ENCODE measurements at places on chromosomes 3 and 15.

DNA sequence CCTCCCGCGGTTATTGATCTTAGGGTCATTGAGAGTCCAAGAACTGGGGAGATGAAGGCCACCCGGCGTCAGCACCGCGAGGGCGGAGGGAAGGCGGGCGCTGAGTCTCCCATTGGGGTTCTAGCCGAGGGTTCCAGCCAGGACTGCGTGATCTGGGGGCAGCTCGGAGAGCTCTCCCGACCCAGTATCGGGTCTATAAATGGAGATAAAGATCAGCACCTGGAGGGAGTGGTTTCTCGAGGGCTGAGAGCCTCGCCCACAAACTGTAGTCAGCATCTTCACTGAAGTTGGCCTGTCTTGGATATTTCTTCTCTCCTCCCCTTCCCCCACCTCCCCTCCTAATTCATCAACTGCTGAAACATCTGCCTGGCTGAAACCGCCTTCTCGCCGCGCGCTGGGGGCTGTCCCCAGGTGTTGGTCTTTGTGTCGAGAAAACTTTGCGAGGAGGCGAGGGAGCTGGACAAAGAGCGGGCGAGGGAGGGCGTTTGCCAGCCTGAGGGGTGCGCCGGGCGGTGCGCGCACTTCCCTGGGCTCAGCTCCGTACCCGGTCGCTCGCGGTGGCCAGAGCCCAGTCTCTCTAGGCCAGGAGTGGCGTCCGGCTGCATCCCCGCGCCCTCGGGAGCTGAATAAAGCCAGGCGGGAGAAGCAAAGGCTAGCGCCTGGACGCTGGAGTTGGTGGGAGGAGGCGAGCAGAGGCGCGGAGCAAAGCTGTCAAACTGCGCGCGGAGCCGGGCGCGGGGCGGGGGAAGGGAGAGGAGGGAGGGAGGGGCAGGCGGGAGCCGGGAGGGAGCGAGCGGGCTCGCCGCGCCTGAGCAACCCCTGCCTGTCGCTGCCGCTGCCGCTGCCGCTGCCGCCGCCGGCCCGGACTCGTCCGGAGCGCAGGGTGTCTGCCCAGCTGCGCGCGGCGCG is at the start of gene ST8SIA2:
Gene ST8SIA2, plus strand, starts transcription at position 811 of the 909 bp plus-strand sequence. CDS start 184 bp downstream, outside the sequence.
- DNase-seq: no peak

- peak; percentile 62 for DNase-seq
These were observed 34.0 kb downstream of the MINDY4B start for GRCh38 chr3:150871192-150871591.

DNA sequence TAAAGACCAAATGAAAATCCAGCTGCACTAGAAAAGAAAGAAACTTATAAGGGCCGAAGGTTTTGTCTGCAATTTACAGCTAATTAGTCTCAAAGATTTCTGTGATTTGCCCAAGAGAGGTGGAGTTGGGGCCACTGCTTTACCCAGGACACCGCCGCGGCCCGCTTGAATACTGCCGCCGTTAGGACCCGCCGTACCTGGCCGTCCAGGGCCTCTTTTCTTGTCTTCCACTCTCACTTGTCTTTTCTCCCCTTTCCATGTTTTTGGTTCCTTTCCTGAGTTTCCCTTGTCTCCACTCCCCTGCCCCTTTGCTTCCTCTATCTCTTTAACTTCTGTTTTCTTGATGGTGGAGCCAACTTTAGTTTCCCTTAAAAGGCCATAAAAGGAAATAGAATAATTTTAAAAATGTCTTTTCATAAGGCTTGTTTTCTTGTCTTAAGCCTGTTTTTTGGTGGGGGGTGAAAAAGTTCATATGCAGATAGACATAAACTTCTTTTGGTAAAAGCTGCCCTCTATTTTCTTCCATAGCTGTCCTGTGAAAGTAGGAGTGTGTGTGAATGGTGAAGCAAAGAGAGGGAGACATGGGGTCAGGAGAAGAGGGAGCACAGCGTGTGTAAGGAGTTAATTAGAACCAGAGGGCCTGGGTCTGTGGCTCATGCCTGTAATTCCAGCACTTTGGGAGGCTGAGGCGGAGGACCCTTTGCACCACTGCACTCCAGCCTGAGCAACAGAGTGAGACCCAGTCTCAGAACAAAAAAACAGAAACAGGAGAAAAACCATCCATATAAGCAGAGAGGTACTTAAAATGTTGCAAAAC is 16.0 kb upstream of the CCNL1 start:
- DNase-seq: no peak

DNA sequence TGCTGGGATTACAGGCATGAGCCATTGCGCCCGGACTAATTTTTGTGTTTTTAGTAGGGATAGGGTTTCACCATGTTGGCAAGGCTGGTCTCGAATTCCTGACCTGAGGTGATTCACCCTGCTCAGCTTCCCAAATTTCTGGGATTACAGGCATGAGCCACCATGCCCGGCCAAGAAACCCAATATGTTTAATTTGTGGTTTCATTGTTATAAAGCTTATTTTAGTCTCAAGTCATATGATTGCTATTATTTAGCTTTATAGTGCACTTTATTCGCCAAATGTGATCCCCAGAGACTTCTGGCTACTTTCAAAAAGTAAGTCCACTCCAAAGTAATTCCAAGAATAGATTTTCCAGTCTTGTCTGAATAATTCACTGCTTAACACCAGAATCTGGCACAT is 19.3 kb upstream of the SLC4A7 start:
- peak; percentile 92 for DNase-seq

DNA sequence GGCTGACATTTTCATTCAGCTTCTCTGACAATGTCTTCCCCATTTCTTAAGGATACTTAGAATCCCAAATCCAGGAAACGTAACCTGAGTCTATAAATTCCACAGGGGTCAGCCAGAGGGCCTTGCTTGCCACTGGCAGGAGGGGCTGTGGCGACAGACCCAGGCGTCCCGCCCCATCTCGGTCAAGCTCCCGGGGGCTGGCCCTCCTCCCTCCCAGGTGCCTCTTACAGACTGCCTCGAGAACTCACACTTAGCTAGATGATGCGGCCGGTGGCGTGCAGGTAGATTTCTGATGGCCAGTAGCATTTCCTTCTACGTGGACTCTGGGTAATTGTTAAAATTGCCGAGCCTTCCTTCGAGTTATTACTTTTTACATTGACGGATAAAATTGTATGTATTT is 172.5 kb downstream of the NSMCE3 start:
- no peak for DNase-seq

DNA sequence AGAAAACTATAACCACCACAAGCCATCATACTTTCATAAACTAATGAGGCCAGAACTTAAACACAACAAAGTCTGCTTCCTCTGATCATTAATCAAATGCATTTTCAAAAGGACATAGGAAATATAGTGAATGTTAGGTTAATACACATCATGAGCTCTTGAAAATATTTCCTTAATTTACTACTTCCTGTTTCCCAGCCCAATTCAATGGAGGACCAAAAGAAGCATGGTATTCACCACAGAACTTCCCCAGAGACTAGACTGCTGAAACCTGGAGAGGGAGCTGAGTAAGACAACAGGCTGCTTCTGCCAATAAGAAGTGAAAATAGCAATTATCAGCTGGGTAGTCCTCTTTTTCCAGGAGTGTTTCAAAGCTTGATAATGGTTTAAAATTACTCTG is 250.3 kb downstream of the ULK4 start:
- no peak for DNase-seq

- DNase-seq: no peak
These were observed 9.4 kb downstream of the GPR156 start for GRCh38 chr3:120275618-120276017.

GRCh38 chr15:35168464-35168863 is 83.4 kb upstream of the NANOGP8 start:
- peak; percentile 83 for DNase-seq

GRCh38 chr3:196563721-196564225 is 4.6 kb downstream of the WDR53 start:
- DNase-seq: peak; percentile 84

DNA sequence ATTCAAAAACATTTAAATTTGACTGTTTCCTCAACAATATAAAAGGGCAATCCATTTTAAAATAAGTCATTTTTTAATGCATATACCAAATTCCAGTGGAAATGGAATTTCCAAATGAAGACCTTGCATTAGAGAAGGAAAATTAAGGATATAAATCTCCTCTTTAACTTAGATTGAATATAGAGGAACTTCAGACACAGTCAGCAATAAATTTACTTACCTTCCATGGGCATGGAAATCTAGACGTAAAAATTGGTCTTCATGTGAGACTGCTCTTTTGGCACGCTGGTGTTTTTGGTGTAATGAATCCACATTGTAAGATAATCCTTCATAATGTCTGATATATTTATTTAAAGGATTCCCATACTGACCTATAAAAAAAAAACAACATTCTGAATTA is 32.1 kb downstream of the ADAM10 start:
- no peak for DNase-seq

DNA sequence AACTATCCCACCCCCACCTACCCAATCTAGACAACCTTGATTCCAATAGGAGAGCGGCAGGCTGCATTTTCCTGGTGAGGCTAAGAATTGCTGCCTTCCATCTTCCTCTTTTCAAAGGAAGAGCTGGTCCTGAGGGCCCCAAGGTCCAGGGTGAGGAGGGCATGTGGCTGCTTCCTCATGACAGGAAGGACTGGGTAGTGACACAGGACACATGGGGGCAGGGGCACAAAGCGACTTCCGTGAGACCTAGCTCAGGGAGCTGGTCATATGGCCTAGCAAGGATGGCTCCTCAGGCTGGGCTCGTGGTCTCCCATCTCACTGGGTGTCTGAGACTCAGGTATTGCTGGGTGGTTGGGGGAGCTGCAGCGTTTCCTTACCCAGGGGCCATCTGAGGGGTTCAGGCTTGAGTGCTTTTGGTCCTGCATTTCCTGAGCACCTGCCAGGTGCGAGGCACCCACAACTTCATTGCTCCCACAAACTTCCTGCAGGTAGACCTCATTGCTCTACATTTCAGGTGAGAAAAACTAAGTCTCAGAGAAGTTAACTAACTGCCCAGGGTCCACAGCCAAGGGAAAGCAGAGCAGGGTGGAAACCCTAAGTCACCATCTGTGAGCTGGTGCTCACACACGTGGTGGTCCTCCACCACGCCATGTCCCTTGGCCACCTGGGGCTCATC is 160.0 kb upstream of the TLE3 start:
- DNase-seq: no peak

DNA sequence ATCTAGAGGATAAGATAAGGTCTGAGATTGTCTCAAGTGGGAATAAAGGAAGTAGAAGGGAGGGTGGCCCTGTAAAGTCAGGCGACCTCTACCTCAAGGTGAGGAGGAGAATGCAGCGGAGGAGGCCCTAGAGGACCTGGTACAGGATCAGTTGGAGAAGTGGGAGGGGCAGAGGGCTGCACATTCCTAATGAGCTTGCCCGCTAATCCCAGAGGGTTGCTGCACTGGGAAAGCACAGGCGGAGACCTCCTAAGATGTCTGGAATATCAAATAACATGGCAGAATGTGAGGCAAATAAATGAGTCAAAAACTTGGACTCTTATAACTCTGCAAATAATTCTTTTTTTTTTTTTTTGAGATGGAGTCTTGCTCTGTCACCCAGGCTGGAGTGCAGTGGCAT is 30.2 kb upstream of the VPS8 start:
- DNase-seq: no peak

DNA sequence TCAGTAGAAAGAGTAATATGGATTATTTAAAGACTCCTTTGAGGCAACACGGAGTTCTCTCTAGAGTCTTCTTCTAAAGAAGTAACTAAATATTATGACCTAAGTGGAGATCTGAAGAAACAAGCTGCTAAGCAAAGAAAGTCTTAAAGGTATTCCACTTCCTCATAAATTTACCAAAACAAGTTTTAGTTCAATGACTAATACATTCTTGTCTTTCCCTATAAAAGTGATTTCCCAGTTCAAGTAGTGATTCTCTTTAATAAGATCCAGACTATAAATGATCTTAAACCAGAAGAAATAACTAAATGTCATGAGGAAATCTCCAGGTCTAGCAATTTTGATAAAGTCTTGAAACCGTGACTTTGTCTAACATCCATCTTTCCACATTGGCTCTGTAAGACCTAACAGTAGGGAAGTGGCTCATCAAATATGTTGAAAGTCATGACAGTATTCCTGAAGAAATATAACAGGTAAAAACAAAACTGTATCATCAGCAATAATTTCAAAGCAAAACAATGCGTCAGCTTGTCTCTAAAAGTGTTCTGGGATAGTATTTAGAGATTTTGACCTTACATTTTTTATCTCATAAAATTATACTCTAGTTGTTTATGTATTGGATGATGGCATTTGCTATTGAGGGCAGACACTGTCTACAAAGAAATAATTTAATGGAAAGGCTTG is 51.8 kb upstream of the NEDD4 start:
- DNase-seq: peak; percentile 60

- no peak for DNase-seq
These were observed 489 bp downstream of the CSPG5 start for GRCh38 chr3:47578119-47578632.

DNA sequence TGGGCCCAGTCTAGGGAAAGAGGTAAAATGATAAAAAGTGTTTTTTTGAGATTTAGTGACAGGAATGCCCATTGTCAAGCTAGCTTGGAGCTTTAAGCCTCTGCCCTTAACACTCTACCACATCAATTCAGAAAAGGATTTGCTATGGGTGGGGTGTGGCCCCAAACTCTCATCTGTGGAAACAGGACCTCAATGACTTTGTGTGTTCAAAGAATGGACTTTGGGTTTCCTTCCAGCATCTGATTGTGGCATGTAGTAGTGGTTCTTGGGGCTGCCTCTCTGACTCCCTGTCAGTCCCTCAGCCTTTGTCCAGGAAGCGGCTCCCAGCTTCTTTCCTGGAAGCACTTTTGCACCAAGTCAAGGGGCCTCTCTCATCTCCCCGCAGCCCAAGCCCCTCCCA is 56.1 kb downstream of the CCNL1 start:
- no peak for DNase-seq

GRCh38 chr3:173976281-173976680 is 578.7 kb downstream of the NLGN1 start:
- DNase-seq: no peak

GRCh38 chr15:34853001-34853758 is 57.8 kb upstream of the ACTC1 start:
- peak; percentile 8 for DNase-seq

DNA sequence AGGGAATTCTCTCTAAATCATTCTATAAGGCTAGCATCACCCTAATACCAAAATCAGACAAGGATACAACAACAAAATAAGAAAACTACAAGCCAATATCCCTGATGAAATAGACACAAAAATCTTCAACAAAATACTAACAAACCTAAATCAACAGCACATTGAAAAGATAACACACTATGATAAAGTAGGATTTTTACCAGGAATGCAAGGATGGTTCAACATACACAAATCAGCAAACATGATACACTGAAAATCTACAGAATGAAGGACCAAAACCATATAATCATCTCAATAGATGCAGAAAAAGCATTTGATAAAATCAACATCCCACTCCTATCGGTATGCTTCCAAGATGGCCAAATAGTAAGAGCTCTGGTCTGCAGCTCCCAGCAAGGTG is 39.5 kb downstream of the ALDH1A2 start:
- DNase-seq: no peak

- no peak for DNase-seq
These were observed 275.0 kb downstream of the XXYLT1 start for GRCh38 chr3:194995922-194996321.

DNA sequence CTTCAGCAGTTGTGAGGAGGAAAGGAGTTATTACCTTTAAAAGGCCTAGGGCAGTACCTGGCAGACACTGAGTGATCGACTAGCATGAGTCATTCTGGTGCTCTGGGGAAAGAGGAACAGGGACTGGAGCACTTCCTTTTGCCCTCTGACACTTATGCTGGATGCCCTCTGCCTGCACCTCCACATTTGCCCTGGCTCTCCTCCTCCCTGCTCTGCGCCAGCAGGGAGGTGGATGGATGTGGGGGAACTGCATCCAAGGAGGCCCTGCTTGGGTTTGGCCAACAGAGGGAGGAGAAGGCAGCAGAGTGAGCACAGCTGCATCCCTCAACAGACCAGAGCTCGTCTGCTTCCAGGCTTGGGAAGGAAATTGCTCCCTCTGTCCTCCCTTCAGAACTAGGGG is 75.0 kb downstream of the SEMA5B start:
- peak; percentile 74 for DNase-seq

- DNase-seq: peak; percentile 52
These were observed 2.5 kb upstream of the NLGN1 start for GRCh38 chr3:173395073-173395411.

All from PC-3 (cell line).